ENCODE measurements at places on chromosomes 2 and 18.
A peak's percentile ranks its signal among the peaks of the same experiment; 100 is the strongest.

GRCh38 chr2:20584045-20584398, 66.9 kb downstream of the HS1BP3 start:
- DNase-seq = no peak

DNA sequence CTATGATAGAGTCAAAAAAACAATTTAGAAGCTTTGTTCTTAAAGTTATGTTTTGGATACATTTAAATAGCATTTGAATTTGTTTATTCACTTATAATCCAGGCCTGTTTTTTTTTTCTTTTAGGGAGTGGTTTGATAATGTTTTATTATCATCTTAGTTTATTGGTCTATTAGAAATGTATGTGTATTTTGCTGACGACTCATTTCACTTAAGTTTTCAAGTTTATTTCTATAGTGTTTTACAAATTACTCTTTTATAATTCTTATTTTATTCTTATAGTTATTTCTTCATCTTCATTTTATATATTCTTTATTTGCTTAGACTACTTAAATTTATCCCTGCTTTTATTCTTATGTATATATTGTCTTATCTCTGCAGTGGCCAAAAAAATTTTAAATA, 804.5 kb downstream of the NR4A2 start:
- DNase-seq = no peak

DNA sequence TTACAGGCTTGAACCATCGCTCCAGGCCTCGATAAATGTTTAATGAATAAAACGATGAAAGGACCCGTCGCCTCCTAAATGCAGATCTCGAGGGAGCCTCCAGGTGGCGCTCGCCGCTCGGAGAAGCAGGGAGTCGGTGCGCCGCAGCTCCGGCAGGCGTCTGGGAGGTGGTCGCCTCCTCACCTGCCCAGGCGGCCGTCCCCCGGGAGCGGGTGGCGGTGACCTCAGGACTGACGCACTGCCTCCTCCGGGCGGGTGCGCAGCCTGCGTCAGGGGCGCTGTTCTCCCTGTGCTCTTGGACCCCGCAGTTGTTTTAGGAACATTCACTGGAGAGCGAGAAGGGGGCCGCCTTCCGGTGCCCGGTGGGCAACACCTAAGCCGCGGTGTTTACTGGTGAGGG, 38.6 kb upstream of the POLE4 start:
- DNase-seq = peak; percentile 72

GRCh38 chr2:62800618-62801017, 95.1 kb downstream of the EHBP1 start:
- DNase-seq = no peak

- DNase-seq = no peak
Measured at GRCh38 chr2:181378491-181378890, 78.7 kb upstream of the ITGA4 start.

DNA sequence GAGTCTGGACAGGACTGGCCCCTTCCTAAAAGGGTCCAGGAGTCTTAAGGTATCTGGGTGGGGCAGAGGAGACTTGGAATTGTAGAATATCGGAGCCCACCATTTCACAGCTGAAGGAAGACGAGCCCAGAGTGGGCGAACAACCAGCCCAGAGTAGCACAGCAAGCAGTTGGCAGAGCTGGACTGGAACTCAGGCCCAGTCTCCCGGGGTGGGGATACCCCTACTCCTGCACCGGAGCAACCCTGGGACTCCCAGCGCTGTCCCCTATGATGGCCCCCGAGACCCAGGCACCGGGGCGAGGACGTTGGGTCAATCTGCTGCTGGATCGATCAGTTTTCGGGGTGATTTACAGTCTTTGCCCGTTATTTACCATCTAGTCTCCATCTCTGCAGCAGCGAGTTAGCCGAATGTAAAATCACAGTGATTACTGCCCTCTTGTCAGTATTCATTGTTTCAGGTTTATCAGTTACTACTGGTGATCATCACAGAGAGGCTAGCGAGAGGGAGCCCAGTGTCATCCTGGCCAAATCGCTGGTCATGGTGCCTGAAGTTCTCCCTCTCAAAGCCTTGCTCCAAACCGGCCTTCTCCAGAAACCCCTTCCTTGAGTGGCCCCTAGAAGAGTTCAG, 75.3 kb downstream of the SMAD7 start:
- DNase-seq = no peak

GRCh38 chr2:241092677-241093076, 9.4 kb downstream of the MTERF4 start:
- no peak for DNase-seq

DNA sequence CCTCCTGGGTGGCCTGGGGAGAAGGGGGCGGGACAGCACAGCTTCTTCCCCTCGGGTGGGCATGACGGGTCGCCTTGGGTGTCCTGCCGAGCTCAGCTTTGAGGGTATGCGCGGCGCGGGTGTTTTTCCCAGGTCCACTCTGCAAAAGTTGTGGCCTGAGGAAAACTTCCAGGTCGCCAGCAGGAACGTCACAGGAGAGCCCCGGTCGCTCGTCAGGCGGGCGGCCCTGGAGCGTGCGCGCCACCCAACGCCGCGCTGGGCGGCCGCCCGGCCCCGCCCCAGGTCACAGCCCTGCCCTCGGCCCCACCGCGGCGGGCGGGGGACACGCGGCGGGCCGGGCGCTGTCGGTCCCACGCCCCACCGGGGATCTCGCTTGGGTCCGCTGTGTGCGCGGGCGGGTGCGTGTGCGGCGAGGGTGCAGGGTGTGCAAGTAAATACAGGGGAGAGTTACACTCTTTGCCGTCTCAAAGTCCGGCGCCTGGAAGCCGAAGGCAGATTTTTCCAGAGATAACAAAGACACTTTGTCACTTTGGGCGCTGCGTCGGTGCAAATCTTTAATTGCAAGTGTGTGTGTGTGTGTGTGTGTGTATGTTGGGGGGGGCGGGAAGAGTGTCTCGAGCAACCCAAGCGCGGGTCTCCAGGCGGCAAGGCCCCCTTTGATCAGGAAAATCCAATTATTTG, 616 bp upstream of the SP5 start:
- peak; percentile 55 for DNase-seq

GRCh38 chr2:123061534-123061933, 963.6 kb upstream of the CNTNAP5 start:
- DNase-seq = no peak

GRCh38 chr2:207421671-207422070, 108.1 kb upstream of the CREB1 start:
- DNase-seq = no peak

- no peak for DNase-seq
Measured at GRCh38 chr18:77320971-77321559, 71.4 kb downstream of the GALR1 start.

GRCh38 chr18:11817229-11817628, 34.0 kb upstream of the CHMP1B start:
- DNase-seq = no peak

- DNase-seq = no peak
Measured at GRCh38 chr2:204920776-204921175, 375.5 kb downstream of the PARD3B start.

- no peak for DNase-seq
Measured at GRCh38 chr2:5520463-5520972, 171.7 kb upstream of the SOX11 start.

- DNase-seq = no peak
Measured at GRCh38 chr2:187976259-187976985, 315.3 kb upstream of the GULP1 start.

- DNase-seq = no peak
Measured at GRCh38 chr18:3256693-3257626, 5.0 kb upstream of the MYL12B start.

DNA sequence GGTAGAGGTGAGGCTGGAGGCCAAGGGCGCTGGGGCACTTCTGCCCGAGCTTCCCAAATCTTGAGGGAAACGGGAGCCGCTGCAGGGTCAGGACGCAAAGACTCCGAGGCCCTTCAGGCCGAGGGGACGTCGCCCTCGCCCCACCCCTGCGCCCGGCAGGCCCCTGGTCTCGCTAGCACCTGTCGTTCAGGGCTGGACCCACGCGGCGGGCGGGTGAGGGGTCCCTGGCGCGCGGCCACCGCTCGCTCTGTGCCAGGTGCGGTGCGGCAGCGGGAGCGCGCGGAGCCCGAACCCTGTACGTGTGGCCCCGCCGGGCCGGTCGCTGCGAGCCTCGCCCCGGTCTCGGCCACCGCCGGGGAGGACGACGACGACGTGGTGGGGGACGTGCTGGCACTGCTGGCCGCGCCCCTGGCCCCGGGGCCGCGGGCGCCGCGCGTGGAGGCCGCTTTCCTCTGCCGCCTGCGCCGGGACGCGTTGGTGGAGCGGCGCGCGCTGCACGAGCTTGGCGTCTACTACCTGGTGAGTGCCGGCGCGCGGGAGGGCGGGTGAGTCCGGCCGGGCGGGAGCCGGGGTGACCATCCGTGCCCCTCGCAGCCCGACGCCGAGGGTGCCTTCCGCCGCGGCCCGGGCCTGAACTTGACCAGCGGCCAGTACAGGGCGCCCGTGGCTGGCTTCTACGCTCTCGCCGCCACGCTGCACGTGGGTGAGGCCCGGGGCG, 4.9 kb downstream of the ERFE start:
- DNase-seq = no peak

DNA sequence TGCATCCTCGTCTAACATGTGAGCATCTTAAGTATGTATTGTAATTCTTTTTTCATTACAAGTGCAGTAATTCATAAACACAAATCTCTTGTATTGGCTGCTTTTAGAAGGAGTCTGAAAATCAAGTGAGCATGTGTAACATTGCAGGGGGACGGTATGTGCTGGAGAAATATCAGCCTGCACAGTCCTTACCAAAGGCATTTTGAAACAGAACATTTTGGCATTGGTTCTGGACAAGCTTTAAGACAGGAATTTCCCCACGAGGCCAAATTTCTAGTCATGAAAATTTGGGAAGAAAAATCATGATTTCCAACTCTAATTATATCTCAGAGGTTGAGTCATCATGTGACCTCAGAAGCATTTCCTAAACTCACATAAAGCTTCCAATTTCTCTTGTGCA, 24.7 kb upstream of the NRP2 start:
- no peak for DNase-seq

DNA sequence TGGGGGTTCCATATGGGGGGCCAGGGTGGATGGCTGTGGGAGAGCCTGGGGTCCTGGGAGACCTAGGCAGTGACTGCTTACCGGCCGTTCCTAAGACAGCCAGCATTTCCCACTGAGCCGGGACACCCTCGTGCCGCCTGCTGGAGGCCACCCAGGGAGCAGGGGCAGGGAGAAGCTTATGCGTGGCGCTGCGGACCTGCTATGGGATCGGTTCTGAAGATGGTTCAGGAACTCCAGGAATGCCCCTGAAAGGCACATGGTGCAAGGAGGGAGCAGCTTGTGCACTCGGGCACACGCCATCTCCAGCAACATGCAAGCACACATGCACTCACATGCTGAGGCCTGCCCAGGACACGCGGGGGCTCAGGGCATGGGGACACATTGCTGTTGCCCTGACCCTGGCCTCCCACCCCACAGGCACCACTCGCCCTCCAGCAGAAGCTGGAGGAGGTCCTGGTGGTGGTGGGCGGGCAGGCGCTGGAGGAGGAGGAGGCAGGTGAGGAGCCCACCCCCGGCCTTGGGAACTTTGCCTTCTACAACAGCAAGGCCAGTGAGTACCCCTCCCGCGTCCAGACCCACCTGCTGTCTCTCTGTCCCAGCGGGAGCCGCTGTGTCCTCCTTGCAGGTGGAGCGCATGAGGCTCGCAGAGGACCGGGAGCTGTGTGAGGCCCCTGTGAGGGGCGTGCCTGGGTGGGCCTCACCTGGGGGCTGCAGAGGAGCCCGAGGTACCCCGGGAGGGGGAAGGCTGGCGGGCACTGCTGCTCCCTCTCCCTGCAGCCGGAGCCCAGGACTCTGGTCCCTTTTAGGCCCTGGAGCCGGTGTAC, 4.1 kb downstream of the KLHL30 start:
- DNase-seq = no peak

GRCh38 chr2:218721488-218721887, 10.9 kb downstream of the TTLL4 start:
- DNase-seq = no peak

DNA sequence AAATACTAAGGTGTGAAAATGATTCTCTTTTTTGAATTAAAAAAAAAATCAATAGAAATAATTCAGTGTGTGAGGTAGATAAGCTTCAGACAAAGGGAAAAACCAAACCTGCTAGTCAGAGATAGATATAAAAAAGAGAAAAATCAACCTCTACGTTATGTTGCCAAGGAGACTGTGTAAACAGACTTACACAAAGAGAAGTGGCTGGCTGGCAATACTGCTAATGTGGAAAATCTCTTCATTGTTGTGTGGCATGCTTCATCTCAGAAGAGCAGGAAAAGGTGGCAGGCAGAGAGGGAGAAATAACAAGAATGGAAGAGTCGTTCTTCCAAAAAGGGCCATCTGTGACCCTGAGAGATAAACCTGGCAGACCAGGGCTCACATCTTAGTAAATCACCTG, 200.8 kb downstream of the SLC8A1 start:
- DNase-seq = no peak

DNA sequence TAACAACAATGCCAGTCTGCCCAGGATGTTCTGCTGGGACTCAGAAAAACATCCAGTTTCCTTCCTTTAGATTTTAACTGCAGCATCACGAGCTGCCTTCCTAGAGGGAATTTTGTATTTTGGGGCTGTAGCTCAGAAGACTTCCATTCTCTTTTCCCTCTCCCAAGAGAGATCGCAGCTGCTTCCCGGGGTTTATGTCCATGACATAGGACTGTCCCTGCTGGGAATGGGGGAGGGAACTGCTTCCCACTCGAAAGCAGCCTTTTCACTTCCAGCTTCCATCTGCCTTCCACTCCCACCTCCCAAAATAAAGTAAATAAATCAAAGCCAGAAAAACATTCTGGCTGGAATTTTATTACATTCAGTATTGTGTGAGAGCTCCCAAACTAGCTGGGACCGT, 52.4 kb downstream of the LIMS1 start:
- DNase-seq = no peak

GRCh38 chr2:234305846-234306245, 191.0 kb downstream of the ARL4C start:
- DNase-seq = no peak
